Retina (tissue), 1 donor: ENCODE measurements at places on chromosomes 2 and 18.

- no peak for DNase-seq
Measured at GRCh38 chr2:40512256-40512655, 60.4 kb upstream of the SLC8A1 start.

- no peak for DNase-seq
Measured at GRCh38 chr18:55499526-55499925, 88.5 kb downstream of the TCF4 start.

DNA sequence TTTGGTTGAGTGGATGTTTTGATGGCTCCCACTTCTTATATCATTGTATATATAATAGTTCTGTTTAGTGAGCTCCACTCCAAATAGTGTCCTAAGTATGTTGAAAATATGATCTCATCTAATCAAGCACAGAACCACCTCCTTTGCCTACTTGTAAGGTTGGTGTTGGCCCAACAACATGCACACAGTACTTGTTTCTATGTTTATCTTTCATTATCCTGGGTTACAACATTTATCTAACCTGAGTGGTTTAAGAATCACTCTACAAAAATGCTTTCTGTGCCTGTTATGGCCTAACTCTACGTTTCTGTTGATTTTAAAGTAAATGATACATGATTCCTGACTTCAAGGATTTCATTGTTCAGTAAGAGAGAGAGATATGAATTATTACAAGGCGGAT is 281.9 kb downstream of the FIGN start:
- DNase-seq: no peak

GRCh38 chr2:214648520-214648919 is 161.0 kb downstream of the BARD1 start:
- DNase-seq: no peak

GRCh38 chr2:96809216-96809882 is 6.7 kb upstream of the CNNM3 start:
- DNase-seq: no peak

DNA sequence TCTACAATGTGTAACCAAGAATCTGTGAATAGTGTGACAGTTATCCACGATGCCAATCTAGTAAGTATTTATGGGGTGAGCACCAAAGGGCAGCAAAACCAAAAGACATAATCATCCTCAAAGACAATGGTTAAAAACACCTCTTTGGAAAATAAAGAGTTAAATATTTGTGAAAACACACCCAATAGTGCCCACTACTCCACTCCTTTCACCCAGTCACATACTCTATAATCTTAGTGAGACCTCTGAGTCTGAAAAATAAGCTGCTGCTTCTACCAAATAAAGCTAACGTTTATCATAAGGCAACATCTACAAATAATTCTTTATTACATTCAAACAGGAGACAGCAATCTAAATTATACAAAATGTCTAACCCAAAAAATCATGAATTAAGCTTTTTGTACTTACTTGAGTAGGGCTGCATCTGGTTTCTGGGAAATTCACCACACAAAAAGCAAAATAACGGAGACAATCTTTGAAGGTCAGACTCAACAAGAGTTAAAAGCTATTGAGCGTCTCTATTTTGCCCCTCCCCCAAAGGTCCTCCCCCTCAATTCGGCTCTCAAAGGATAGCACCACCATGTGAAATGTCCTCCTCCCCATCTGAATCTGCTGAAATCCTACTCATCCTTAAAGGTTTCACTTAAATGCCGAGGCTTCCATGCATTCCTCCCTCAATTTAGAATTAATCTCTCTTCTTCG is 2.0 kb downstream of the RAPH1 start:
- DNase-seq: peak; percentile 17

DNA sequence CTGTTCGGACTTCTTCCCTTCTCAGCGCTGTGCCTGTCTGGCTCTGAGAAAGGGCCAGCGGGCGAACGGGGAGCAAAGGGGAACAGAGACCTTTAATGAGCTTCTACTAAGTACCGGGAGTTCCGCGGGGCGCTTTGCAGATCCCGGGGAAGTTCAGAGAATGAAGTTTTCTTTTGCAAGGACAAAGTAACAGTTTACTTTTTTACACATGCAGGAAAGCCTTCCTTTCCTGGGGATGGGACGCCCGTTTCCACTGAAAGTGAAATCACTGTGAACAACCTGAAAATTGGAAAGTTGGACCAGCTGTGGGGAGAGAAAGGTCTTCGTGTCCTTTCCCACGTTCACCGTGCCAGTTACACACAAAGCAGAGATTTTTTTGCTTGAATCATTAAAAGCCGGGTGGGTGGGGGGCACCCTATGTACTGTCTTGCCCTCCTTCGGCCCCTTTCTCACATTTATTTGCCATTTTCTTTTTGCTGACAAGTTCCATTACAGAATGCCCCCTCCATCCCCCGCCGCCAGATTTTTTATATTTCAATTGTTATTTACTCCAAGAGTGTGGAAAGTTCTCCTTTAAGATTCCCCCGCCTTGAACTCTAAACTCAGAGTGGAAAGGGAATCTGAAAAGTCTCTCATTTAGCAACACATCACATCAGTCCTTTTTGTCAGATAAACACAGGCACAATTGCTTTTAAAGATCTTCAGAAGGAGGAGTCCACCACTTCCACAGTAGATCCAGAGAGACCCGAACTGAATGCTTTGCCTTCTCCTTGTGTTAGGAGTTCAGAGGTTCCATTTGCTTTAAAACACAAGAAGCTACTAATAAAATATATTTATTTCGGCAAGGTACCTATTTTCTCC is 1.1 kb upstream of the FN1 start:
- DNase-seq: peak; percentile 70

DNA sequence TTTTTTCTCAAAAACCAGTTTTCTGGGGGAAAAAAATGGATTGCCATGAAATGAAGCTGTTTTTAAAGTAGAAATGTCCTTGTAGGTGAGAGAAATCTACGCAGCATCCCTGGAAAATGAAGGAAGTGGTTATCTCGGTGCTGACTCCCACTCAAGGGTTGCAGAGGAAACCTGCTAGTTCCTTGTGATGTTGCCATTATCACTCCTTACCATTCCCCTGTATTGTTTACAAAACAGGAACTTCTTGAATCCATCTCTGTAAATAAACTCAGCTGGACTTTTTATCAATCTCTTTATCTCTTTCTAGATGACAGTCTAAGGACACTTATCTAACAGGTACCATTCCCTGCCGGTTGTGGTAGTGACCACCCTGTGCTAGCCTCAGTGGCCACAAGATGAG is 61.2 kb downstream of the FEZ2 start:
- no peak for DNase-seq

GRCh38 chr2:3585261-3586109 is 9.4 kb upstream of the COLEC11 start:
- no peak for DNase-seq

GRCh38 chr2:171939743-171940071 is 17.4 kb downstream of the HAT1 start:
- no peak for DNase-seq

- no peak for DNase-seq
Measured at GRCh38 chr2:200798514-200798913, 13.2 kb upstream of the BZW1 start.

- DNase-seq: peak; percentile 86
Measured at GRCh38 chr18:32469691-32470459, 807 bp downstream of the GAREM1 start.

DNA sequence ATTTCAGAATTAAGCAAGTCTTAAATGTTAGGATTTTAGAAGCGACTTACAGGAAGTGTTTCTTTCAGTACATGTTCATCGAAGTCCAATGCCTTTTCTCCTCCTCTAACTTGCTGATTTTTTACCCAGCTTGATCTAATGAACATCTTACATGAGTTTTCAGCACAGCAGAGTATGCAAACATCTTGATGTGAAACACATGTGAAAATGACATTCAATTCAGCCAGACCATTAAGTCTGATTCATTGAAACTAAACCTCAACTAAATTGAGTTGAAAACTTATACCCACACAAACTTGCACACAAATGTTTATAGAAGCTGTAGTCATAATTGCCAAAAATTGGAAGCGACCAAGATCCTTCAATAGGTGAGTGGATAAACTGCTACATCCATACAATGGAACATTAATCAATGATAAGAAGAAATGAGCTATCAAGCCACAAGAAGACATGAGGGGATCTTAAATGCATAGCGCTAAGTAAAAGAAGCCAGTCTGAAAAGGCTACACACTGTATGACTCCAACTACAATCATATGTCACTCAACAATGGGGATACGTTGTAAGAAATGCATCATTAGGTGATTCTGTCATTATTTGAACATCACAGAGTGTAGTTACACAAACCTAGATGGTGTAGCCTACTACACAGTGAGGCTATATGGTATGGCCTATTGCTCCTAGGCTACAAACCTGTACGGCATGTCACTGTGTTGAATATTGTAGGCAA is 18.5 kb downstream of the PSTPIP2 start:
- DNase-seq: no peak

- peak; percentile 10 for DNase-seq
Measured at GRCh38 chr2:66240286-66240685, 194.6 kb upstream of the MEIS1 start.

GRCh38 chr2:64754570-64754969 is 100.9 kb upstream of the SERTAD2 start:
- no peak for DNase-seq

DNA sequence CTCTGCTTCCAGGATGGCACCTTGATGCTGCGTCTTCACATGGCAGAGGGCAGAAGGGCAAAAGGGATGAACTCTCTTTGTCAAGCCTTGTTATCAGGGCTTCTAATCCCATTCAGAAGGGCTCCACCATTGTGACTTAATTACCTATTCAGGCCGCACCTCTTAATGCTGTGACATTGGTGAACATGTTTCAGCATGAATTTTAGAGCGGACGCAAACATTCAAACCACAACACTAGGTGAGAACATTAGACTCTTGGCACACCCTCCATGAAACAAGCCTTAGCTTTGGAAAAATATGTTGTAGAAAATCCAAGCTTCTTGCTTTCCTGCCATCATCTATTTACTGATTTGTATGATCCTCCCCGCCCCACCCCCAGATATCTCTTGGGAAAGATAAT is 17.9 kb downstream of the DAW1 start:
- DNase-seq: no peak
